CD8-positive, alpha-beta memory T cell (primary cell): ENCODE measurements at places on chromosomes 4 and X. TPM values are rescaled to one million over a fixed set of nuclear protein-coding genes. Genes with fewer than 3 reads are reported as not detected.

GRCh38 chr4:22695917-22696316, 3.2 kb downstream of the GBA3 start:
- DNase-seq: no peak

DNA sequence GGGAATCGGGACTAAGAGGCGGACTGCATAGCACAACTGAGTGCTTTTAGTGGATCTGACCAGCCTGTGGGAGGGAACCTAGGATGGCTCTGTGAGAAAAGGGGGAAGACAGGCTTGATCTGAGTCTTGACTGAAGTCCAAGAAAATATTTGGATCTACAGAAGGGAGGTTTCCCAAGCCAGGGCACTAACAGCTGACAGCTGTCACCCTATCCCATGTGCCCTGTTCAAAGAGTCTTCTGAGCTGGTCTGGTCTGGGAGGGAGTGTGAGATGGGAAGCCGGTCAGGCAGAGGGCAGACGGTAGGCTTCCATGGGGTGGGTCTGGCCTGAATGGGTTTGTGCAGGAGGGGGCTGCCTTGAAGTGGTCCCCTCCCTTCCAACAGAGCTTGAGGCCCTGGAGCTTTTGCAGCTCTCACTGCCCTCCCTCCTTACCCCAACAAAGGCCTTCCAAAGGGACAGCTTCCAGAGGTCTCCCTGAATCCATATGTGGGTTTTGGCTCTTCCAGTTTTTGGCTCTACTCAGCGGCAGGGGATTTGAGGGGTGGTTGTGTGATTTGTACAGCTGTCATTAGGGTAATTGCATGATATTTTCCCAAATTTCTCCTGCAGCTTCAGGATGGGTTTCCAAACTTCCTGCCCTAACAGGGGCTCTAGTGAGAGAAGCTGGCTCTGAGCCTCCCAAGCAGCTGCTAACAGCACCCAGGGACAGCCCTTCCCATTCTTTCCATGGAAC, 643.7 kb downstream of the BCOR start:
- no peak for DNase-seq

DNA sequence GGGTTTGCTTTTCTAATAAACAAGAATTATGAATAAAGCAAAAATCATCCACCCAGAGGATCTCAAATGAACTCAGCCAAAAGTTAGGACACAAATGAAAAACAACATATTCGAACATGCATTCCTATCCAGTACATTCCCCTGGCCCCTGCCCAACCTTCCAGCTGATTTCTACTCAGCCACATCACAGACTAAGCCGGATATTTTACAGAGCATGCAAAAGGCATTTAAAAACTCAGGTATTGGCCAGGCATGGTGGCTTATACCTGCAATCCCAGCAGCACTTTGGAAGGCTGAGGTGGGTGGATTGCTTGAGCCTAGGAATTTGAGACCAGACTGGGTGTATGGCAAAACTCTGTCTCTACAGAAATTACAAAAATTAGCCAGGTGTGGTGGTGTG, 54.6 kb downstream of the RELL1 start:
- DNase-seq: no peak

DNA sequence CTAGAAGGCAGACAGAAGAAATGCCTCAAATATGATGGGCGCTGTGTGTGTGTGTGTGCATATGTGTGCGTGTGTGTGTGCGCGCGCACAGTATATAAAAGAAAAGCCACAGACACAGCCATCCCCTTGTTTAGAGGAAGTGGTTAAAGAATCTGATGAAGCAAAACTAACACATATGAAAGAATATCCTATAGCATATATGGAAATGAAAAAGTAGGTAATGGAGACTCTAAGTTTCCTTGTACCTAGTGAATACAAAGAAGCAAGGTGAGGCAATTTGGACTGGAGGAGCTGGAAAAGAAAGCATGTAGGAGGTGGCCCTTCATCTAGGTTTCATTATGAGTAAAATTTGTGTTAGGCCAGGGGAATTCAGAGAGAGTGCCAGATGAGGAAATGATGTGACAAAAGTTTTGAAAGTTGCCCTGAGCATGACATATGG, 58.6 kb upstream of the MCF2 start:
- DNase-seq: peak; percentile 3

GRCh38 chr4:153497091-153497531, 31.0 kb downstream of the TMEM131L start:
- DNase-seq: no peak

DNA sequence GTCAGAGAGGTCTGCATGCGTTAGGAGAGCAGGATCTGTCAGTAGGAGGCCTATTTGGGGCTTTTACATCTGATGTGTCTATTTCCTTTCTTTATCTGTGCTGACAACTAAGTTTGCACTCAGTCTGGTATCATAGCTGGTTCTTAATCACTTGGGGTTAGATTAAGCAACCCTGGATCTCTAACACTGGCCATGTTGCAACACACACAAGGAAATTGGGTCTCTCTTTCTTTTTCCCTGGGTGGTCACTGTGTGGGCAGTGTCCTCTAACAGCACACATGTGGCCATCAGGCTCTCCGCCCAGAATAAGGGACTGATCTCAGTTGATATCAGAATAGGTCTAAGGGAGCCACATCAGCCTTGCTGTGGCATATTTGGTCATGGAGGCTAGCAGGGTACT, 38.9 kb downstream of the IGFBP7 start:
- DNase-seq: no peak

The OPRPN gene
- not detected for total RNA-seq
